ENCODE measurements at places on chromosomes 3 and 15.

- no peak for DNase-seq
Observed at GRCh38 chr15:74410502-74410901, 23.3 kb downstream of the SEMA7A start.

DNA sequence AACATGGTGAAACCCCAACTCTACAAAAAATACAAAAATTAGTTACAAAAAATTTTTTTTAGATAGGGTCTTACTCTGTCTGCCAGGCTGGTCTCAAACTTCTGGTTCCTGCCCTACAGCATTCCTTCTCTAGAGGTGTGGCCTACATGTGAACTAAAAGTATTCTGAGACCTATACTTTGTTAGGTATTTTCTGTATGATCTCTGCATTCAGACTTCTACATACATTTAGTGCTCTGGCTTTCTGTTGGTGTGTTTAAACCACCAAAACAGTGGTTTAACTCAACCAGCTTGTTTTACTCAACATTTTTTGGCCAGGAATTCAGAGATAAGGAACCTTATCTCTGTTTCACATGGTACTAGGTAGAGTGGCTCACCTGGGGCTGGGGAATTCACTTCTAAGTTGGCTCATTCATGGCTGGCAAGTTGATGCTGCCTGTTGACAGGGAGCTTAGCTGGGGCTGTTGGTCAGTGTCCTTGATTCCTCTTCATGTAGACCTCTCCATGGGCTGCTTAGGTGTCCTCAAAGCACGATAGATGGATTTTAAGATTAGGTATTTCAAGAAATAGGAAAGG, 41.4 kb upstream of the BSN start:
- DNase-seq = no peak

- DNase-seq = no peak
Observed at GRCh38 chr3:87498358-87499080, 222.1 kb upstream of the POU1F1 start.

- no peak for DNase-seq
Observed at GRCh38 chr3:12179441-12179840, 20.7 kb upstream of the TIMP4 start.

DNA sequence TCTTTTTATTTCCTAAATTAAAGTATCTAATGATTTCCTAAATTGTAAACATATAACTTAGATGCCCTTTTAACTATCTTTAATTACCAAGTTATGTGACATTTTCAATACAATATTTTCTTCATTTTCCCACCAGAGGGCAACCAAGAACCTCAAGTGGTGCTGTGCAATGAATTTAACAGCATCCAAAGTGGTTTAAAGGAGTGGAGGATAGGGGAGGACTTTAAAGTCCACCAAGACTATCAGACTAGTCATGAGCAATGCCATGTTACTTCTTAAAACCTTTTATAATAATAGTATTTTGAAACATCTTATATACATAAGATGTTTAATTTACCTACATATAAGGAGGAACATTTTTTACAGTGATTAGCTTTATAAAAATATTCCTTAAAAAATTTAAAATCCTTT, 74.4 kb downstream of the DLG1 start:
- peak; percentile 71 for DNase-seq

- no peak for DNase-seq
Observed at GRCh38 chr3:71786551-71786950, 1.6 kb upstream of the PROK2 start.

DNA sequence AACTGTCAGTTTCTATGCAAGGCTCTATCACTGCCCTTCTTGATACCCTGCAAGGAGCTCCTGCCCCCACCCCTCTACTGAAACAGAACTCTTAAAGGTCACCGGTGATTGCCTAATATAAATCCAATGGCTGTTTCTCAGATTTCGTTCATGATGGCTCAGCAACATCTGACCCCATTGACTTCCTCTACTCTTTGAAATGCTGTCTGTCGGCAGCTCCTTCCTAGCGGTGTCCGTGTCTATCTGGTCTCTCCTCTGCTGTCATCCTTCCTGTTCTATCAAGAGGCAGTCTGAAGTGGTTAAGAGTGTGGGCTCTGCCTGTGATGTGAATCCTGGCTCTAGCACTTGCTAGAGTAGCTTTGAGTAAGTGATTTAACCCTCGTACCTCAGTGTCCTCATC, 5.5 kb downstream of the TMEM266 start:
- DNase-seq = peak; percentile 74

- DNase-seq = no peak
Observed at GRCh38 chr3:126732281-126733060, 28.4 kb downstream of the CHCHD6 start.

- DNase-seq = no peak
Observed at GRCh38 chr3:104553121-104553520, 813.6 kb upstream of the ALCAM start.

- DNase-seq = no peak
Observed at GRCh38 chr3:198096015-198096414, 136.0 kb downstream of the LMLN start.

DNA sequence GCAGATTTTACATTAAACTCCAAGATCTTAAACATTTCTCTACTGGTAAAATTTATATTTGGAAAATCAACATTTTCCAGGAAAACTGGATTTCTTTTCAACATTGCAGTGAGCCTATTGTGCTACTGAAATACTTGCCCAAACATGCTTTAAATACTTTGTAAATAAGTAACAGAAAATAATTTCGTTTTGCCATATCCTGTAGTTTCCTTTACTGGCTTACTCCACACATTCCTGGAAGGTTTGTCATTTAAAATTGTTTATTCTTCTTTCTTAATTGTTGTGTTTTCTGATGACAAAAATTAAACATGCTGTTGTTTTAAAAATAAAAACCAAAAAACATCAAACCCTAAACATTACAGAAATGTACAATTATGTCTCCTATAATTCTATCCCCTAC, 22.0 kb downstream of the ACAD11 start:
- no peak for DNase-seq

DNA sequence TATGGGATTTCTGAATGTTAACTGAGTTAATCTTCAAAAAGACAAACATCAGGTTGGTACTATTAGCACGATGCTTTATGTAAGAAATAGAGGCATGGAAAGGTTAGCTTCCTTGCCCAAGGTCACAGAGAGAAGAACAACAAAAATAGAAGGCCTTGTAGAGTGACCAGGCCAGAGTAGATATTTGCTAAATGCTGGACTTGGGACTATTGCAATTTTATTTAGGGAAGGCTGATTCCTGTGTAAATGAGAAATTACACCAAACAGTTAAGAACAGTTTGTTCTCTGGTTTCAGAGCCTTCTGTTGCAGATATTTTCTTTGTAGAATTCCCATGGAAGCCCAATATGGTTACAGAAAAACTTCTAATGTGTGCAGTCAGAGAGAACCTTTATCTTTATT, 16.4 kb upstream of the SLITRK3 start:
- no peak for DNase-seq

DNA sequence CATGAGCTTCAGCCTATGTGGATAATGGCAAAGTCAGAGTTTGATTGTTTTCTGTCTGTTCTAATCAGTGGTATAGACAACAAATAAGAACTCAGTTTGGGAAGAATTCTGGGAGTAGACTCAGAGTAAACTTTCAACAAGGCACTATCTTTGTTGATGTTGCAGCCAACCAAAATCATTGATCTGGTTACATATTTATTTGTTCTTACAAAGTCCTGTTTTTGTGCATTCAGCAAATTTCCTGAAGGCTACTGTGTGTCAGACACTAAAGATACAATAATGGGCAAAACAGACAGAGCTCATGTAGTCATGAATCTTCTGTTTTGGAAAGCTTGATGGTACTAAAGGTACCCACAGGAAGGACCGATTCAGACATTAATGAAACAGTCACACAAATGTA, 55.0 kb downstream of the GRM7 start:
- DNase-seq = no peak

GRCh38 chr3:158509891-158510290, 61.1 kb upstream of the MLF1 start:
- no peak for DNase-seq

GRCh38 chr15:54504695-54505094, 526.5 kb downstream of the UNC13C start:
- DNase-seq = no peak

DNA sequence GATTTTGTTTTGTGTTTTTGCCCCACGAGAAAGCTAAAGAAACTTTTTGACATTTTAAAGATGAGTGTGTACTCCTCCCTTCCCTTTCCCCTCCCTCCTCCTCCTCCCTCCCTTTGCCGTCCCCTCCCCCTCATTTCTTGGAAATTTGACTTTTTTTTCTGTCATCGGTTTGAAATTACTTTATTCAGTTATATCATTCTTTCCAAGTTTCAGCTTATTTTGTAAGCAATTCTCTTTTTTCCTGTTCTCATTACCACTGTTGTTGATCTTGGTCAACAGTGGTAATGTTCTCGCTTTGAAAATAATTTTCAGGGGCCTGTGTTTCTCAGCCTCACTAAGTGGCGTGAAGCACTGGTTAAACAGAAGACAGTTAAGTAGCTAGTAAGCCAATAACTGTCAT, 178.4 kb downstream of the AKAP13 start:
- DNase-seq = no peak

DNA sequence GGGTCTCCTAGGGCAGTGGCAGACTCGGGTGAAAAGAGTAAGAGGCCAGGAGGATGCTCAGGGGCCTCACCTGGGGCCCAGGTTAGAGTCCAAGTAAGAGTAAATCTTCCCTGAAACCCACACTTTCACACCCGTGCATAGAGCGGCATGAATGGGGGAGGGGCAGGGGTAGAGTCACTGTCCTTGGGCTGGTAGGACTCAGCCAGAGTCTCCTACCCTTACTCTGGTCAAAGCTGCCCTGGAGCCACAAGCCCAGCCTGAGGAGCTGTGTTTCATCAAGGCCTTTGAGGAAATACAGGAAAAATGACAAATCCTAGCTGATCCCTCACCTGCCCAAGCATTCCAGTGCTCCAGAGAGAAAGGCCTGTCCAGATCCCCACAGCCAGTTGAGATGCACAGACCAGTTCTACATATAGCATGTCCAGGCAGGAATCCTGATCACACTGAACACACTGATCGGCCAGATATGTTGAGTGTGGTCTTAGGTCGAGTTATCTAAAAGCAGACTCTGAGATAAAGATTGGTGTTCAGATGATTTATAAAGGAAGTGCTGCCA, 16.7 kb upstream of the CTNNB1 start:
- DNase-seq = no peak

GRCh38 chr3:116476691-116477090, 31.4 kb upstream of the LSAMP start:
- DNase-seq = no peak

GRCh38 chr3:187955587-187955952, 198.4 kb upstream of the LPP start:
- no peak for DNase-seq

DNA sequence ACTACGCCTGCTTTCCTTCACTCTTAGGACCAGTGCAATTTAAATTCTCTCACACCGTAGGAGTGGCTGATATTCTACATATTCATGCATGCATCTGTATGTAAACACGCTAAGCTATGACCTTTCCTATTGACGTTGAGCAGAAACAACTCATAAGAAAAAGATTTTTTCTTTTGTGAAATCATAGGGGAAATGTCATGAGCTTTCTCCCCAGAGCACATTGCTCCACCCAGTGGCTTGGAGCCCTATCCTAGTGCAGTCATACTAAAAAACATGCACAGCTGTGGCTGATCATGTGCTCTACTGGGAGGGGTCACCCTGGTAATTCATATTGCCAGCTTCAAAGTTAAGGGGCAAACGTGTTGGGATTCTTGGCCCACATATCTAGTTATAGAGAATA, 1.8 kb upstream of the MESD start:
- DNase-seq = peak; percentile 81

- DNase-seq = no peak
Observed at GRCh38 chr3:38653685-38654537, 4.4 kb upstream of the SCN5A start.

- no peak for DNase-seq
Observed at GRCh38 chr3:27907929-27908328, 185.8 kb upstream of the EOMES start.

DNA sequence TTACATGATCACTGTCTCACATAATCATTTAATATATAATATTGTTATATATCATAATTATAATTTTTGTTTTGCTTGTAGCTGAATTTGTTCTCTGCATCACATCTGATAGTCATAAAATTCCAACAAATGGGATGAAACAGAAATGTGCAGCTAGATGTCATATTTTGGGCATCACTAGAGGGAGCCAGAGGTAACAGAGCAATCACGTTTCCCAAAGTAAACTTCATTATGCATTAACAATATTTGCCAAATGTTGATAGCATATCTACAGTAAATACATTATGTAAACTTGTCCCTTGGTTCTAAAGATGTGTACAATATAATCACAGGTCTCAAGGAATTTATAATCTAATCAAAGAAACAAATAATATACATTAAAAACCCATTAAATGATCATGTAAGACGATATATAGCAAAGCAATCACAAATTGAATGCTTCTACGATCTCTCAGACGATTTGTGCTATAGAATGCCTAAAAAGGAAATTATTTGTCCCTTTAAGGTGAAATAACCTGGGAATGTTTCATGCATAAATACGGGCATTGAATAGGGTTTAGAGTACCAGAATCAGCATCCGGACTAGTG, 234.2 kb upstream of the MCTP2 start:
- peak; percentile 42 for DNase-seq

DNA sequence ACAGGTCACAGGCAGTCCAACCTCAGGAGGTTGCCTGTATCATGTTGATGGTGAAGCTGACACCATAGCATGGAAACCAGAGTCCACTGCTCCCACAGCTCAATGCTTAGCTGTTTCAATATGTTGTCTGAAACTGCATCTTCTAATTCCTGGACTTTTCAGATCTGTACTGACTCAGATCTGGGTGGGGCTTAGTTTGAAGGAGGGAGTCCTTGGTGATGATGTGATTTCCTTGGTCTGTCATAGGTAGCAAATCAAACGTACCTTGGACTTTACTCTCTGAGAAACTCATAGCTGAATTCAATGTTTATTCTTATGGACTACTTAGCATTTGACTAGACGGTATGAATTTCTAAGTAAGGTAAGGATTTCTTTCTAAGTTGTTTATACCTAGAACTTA, at the start of gene HHLA2:
Gene HHLA2 (plus strand): TSS at position 310 of the 400 bp plus-strand sequence. CDS start 55,266 bp downstream, outside the sequence.
- DNase-seq = peak; percentile 23

DNA sequence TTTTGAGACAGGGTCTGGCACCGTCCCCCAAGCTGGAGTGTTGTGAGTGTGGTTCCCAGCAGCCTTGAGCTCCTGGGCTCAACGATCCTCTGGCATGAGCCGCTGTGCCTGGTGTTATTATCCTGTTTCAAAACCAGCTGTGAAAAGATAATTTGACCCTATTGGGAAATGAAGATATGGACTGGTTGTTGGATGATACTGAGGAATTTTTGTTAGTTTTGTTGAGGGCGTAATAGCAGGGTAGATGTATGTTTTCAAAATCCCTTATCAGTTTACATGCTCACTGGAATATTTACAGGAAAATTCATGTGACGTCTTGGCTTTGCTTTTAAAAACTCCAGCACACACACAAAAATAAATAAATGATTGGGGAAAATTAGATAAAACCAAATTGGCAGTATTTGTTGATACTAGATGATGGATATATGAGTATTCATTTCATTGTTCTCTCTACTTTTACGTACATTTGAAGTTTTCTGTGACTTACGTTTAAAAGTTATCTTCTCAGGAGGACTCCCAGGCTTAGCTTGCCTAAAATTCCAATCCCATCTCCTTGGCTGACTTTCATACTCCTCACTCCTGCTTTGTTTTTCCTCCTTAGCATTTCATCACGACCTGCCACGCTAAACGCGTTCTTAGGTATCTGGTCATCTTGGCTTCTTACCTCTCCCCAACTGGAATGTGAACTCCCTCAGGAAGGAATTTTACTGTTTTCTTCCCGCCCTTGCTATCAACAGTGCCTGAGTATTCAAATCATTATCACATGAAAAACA, 56.8 kb upstream of the TFRC start:
- DNase-seq = no peak

GRCh38 chr3:47425959-47426358, 45.1 kb downstream of the PTPN23 start:
- DNase-seq = no peak

- no peak for DNase-seq
Observed at GRCh38 chr15:29432191-29433049, 162.8 kb upstream of the NSMCE3 start.

Data from inflammatory macrophage treated with lipopolysaccharide for 1 hour (primary cell).